Gastroesophageal sphincter (tissue), 4 donors: ENCODE measurements at places on chromosomes 1 and 21.

GRCh38 chr1:175216444-175216843 is 23.9 kb upstream of the KIAA0040 start:
- no peak for ATAC-seq

DNA sequence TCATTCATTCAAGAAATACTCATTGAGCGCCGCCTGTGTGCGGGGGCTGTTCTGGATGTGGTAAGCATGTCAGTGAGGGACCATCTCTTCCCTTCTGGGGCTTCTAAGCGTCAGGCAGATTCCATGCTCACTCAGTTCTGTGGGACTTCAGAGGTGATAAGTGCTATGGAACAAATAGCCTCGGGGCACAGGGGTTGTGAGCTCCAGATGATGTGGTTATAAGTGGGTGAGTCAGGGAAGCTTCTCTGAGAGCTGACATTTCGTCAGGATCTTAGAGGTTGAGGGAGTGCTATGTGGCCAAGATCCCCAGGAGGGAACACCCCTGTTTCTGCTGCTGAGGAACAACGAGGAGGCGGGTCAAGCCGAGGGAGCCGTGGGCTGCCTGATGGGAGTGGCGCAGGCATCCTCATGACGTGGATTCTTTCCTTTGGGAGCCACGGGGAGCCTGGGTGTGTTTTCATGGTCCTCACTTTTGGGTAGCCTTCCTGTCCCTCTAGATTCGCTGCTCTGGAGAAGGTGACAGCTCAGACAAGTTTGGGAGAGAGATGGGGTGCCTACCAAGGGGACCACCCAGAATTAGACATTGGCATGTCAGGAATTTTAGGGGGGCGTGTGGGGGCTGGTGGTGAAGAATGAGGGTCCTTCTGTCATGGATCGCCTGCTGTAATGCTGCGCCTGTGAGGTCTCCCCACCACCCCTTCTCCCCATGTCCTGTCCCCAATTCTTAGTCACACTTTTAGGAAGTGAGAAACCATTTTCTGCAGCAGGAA is 38.5 kb downstream of the HUNK start:
- no peak for ATAC-seq

DNA sequence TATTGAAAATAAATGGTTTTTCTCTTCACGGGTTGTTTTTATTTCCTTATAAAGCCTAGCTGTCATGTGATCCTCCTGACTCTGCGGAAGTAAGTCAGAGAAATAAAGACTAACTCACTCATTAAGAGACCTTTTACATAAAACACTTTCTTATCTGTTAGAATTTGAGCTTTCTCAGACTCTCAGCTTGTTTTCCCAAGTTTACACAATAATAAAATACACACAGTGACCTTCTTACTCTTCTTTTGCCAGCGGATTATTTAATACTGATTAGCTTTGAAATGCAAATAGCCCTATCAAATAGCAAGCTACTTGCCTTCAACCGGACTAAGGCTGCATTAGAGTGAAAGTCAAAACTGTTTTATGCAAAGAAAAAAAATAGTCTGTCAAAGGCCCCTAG is 45.5 kb upstream of the CXADR start:
- no peak for ATAC-seq

GRCh38 chr1:27026621-27027574 is 14.2 kb upstream of the TENT5B start:
- peak; percentile 54 for ATAC-seq
